ENCODE measurements at places on chromosomes 7 and 10.

DNA sequence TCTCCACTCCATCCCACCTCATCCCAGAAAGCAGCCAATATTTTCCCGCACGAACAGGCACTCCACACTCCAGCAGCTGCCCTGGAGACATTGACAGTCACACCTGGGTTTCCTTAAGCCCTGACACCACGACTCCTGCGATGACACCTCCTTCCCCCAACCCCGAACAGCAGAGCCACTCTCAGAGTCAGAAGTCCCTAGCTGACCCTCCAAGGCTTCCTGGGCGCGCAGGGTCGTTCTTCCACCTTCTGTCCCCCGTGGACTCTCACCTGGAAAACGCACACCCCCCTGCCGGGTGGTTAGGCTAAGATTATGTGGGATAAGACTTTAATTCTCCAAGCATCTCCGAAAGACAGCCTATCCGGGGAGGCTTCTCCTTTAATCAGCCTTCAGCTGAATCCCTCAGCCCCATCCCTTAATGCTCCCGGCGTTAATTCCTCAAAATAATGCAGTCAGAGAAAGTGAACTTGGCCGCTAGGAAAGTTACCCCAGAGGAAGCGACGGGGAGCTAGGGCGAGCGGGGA lies 1.1 kb downstream of the DENND11 start:
- no peak for DNase-seq

- no peak for DNase-seq
Observed at GRCh38 chr10:5461914-5462840, 37.2 kb downstream of the CALML5 start.

DNA sequence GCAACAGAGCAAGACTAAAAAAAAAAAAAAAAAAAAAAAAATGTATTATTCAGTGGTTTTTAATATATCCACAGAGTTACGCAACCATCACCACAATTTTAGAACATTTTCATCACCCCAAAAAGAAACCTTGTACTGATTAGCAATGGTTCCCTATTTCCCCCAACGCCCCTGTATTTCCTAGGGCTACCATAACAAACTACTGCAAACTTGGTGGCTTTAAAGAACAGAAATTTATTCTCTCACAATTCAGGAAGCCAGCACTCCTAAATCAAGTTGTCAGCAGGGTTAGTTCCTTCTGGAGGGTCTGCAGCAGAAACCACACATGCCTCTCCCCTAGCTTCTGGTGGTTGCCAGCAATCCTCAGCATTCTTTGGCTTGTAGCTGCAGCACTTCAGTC lies 5.9 kb upstream of the NUP42 start:
- DNase-seq: no peak

DNA sequence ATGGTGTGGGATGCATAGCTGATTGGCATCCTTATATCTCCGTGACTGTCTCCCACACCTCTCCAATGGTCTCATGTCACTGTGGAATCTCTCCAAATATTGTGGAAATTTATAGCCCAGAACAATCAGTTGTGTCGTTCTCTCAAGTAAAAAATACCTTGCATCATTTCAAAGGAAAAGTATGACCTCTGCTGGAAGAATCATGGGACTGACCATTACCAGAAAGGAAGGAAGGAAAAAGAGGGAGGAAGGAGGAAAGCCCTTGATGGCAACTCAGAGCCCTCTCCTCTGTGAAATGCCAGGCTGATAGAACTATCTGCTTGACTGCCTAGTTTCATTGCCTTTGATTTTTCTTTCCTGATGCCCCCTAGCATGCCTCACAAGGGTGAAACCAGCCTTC lies 76.3 kb downstream of the FOXI2 start:
- no peak for DNase-seq

DNA sequence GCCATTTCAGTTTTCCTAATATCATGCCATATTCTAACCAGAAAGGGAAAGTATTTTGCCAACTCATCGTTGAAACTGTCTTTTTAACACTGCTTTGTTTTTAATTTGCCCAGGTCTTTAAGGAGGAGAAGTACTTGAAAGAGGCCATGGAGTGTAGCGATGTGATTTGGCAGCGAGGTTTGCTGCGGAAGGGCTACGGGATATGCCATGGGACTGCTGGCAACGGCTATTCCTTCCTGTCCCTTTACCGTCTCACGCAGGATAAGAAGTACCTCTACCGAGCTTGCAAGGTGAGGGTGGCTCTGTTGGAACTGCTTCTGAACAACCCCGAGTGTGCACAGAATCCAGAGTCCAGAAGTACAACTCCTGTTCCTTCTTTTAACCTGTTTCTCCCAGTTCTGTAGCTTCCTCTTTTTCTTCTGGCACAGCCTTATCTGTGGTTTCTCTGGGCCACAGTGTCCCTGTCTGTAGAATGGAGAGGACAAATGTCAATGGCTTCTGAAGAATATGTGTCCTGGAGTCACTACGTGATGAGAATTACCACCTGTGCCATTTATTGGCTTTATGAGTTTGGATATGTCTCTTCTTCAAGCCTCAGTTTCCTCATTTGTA lies 60.1 kb downstream of the LANCL2 start:
- DNase-seq: no peak

DNA sequence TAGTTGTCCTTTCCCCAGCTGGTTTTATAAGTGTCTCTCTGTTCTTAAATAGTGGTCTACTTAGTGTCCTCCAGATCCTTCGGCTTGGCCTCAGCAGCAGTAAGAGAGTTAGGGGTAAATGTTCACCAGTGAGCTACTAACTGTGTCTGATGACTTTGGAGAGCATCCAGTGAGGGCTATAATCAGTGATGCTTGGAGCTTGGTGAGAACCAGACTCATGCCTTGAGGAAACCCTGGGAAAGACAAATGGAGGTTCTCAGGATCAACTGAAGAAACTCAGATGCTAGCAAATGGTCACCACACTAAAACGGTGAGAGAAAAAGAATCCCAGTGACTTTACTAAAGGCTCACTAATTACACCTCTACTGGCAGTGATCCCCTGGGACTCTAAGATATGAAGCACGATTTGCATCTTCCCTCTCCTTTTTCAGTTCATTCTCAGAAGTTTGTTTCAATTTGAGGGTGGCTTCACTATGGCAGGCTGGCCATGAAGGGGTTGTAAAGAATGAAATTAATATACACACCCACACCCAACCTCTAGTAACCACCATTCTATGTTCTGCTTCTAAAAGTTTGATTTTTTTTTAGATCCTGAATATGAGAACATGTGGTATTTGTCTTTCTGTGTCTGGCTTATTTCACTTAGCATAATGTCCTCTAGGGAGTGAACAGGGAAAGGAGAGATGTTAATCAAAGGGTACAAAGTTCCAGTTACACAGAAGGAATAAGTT lies 177.9 kb downstream of the PDE1C start:
- no peak for DNase-seq

- no peak for DNase-seq
Observed at GRCh38 chr10:17007418-17007770, 122.2 kb downstream of the CUBN start.

All from BE2C (cell line).